Occipital lobe (tissue), 3 donors: ENCODE measurements at places on chromosomes 1 and 21. TPM values are rescaled to one million over a fixed set of nuclear protein-coding genes. Genes with fewer than 3 reads are reported as not detected.

Gene DVL1
- 70.7 TPM for total RNA-seq

Gene PRELP
- total RNA-seq = 0.16 TPM

Gene GPR153
- 25.3 TPM for total RNA-seq

Gene FAM151A
- not detected for total RNA-seq

Gene USP48
- total RNA-seq = 85.8 TPM

Gene TMEM200B
- total RNA-seq = 0.94 TPM

Gene RAB7B
- total RNA-seq = 0.78 TPM

Gene RNF223
- not detected for total RNA-seq

Gene GSTM4
- 4.7 TPM for total RNA-seq

Gene CFAP74
- total RNA-seq = 0.47 TPM

Gene CD53
- 13.1 TPM for total RNA-seq

Gene KCNT2
- 50.1 TPM for total RNA-seq

Gene PTPN7
- total RNA-seq = 0.16 TPM
